Activated naive CD8-positive, alpha-beta T cell treated with anti-CD3 and anti-CD28 coated beads for 36 hours (primary cell): ENCODE measurements at places on chromosomes 7 and 10.

DNA sequence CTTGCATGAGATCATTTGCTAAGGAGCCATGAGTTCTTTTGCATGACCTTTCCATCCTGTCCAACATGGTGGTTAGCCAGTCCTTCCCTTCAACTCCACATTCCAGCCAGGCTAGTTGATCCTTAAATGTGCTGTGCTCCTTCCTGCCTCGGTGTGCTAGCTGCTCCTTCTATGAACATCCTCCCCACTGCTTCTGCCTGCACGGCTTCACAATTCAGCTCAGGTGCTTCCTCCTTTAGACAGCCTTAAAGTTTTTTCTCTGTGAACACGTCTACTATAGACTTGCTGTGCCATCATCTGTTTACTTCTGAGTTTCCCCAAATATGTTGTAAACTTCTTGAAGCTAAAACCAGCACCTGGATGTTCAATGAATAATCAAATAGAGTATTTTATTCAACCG lies 95.5 kb downstream of the OTUD1 start:
- peaks cover 71% of the 10 kb centered on the region for H3K4me1 ChIP-seq
- no peak for DNase-seq
- no peaks in the 10 kb centered on the region for H3K27me3 ChIP-seq
- H3K36me3 ChIP-seq, result peaks cover 45% of the 10 kb centered on the region
- H3K4me3 ChIP-seq, result no peak overlapping the region

- no peaks in the 10 kb centered on the region for H3K36me3 ChIP-seq
- no peak for DNase-seq
- peaks cover 20% of the 10 kb centered on the region for H3K27me3 ChIP-seq
- H3K4me1 ChIP-seq, result peaks cover 2% of the 10 kb centered on the region
- H3K4me3 ChIP-seq, result no peak overlapping the region
These were observed 289.7 kb downstream of the TCF7L2 start for GRCh38 chr10:113239566-113240350.

DNA sequence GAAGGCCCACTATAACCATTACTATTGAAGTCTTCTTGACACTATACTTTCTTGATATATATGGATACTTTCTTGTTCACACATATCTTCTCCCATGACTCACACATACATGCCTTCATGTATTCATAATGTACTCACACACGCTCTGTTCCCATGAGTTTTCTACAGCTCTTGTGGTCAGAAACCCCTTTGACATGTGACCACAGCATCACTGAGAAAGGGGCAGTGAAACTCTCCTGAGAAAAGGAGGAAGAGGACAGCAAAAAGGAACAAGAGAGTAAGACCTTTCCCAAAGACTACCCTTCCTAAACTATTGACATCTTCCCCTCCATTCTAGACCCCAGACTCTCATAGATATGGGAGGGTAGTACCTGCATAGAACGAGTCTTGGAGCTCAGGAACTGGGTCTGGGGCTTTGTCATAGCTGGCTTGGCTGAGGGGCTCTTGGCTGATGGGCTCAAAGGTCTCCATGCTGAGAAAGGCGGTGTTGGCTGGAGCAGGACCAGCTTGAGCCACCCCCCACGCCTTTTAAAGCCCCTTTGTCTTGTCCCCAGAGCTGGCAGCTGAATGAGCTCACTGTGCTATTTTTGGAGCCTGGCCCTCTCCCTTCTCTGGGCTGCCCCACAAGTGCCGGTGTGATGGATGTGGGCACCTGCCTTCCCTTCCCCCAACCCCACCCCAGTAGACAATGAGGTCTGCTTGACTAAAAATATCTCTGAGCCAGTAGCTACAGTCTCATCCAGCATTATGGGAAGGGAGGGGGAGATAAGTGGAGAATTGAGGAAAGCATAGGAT lies 5.1 kb downstream of the SYNPO2L start:
- peaks cover 9% of the 10 kb centered on the region for H3K4me1 ChIP-seq
- no peak overlapping the region for H3K27ac ChIP-seq
- no peak overlapping the region for H3K4me3 ChIP-seq
- H3K36me3 ChIP-seq, result no peaks in the 10 kb centered on the region

GRCh38 chr7:66016131-66016461 lies 34.1 kb upstream of the GUSB start:
- no peak overlapping the region for H3K4me3 ChIP-seq
- no peaks in the 10 kb centered on the region for H3K4me1 ChIP-seq
- no peak for DNase-seq
- H3K27ac ChIP-seq, result no peak overlapping the region
- no peaks in the 10 kb centered on the region for H3K36me3 ChIP-seq
- H3K27me3 ChIP-seq, result no peaks in the 10 kb centered on the region

GRCh38 chr10:119406137-119406536 lies 136.4 kb downstream of the RGS10 start:
- H3K36me3 ChIP-seq, result no peaks in the 10 kb centered on the region
- DNase-seq, result no peak
- no peaks in the 10 kb centered on the region for H3K4me1 ChIP-seq
- no peaks in the 10 kb centered on the region for H3K27me3 ChIP-seq
- H3K4me3 ChIP-seq, result no peak overlapping the region

DNA sequence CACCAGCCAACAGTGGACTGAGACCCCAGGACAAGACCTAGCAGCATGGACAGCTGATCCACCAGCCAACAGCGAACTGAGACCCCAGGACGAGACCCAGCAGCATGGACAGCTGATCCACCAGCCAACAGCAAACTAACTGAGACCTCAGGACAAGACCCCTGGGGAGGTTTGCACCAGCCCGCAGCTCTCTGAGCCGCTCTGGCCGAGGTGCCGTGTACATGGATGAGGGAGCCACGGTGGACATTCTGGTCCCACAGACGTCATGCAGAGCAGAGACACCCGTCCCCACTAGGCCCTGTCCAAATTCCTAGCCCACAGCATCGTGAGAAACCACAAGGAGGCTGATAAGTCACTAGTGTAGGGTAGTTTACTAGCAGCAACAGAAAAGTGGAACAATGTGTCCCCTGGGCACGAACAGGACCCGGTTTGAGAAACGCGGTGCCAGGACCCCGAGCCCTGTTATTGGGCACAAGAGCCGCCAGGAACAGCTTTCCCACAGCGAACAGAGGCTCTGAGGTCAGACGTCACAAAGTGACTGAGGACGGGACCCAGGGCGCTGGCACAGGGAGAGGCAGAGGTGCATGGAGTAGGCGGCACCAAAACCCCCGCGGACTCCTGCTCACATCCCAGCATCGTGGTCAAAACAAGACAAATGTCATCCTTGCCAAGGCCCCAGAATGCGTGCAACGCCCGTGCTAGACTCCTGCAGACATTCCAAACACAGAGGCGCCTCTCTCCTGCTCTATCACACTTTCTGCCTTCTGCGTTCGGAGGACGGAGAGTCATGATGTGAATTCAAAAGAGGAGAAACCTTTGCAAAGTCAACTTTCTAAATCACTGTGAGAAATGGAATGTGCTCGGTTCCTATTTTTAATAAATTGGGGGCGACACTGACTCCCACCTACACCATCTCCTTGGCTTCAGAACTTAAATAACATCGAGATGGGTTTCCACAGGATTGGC lies 8.1 kb downstream of the STK32C start:
- H3K4me3 ChIP-seq, result no peak overlapping the region
- H3K27ac ChIP-seq, result no peak overlapping the region
- no peaks in the 10 kb centered on the region for H3K27me3 ChIP-seq
- H3K36me3 ChIP-seq, result no peaks in the 10 kb centered on the region
- DNase-seq, result no peak

DNA sequence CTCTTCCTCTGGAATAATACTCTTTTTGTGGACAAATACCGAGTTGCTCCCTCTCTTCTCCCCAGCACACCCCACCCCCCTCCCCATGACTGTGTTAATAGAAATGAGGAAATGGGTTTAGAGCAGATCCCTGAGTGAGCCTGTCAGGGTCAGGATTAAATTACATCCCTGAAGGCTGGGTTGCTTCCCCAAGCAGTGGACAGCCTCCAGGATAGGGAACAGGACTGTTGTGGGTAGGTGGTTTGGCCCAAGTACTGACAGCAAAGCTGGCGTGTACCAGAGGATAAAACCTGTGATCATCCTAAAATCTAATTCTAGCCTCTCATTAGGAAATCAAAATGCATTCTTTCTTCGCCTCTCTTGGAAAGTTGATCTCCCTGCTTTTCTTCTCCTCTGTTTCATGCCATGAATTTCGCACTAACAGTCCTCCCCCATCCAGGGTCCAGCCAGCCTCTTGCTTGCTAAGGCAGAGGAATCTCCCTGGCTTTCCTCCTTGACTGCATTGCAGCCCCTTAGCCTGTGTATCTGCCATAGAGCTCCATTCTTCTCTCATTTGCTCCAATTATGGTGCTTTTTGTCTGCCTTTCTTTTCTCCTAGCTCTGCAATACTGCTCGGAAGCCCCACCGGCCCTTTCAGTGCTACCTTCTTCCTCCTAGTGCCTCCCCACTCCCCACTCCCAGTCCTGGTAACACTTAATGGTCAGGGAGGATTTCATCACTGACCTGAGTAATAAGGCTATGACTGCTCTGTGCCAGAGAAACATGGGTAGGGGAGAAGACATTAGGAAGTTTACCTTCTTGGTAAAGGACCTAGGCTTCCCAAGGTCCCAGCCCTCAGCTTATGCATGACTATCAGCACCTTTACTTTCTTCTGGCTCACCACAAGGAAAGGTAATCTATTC lies 8.4 kb downstream of the LRRC4 start:
- DNase-seq, result no peak
- H3K4me3 ChIP-seq, result no peak overlapping the region
- no peaks in the 10 kb centered on the region for H3K27me3 ChIP-seq
- peaks cover 16% of the 10 kb centered on the region for H3K36me3 ChIP-seq
- H3K27ac ChIP-seq, result no peak overlapping the region

GRCh38 chr7:117090791-117091190 lies 137.5 kb downstream of the ST7 start:
- no peaks in the 10 kb centered on the region for H3K36me3 ChIP-seq
- H3K27ac ChIP-seq, result no peak overlapping the region
- no peak overlapping the region for H3K4me3 ChIP-seq
- no peak for DNase-seq
- H3K4me1 ChIP-seq, result peaks cover 24% of the 10 kb centered on the region
- H3K27me3 ChIP-seq, result no peaks in the 10 kb centered on the region

GRCh38 chr10:67788028-67788886 lies 49.7 kb downstream of the DNAJC12 start:
- peak; percentile 82 for DNase-seq
- no peaks in the 10 kb centered on the region for H3K27me3 ChIP-seq
- peaks cover 9% of the 10 kb centered on the region for H3K36me3 ChIP-seq
- peak overlapping the region; percentile 50 for H3K4me3 ChIP-seq
- peaks cover 59% of the 10 kb centered on the region for H3K4me1 ChIP-seq

DNA sequence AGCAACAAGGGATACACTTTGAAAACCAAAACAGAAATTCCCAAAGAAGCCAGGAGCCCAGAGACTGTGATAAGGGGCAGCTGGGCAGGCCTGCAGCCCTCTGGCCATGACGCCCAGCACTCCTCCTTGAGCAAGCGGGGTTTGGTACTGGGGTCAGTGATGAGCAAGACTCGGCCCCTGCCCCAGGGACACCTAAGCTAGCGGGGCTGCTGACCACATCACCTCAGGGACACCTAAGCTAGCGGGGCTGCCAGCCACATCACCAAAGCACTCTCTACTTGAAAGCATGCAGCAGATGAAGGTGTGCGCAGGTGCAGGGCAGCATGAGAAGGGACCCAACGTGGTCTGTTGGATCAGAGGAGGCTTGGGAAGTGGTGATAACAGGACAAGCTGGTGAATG lies 108.0 kb upstream of the PPP2R2D start:
- no peak overlapping the region for H3K4me3 ChIP-seq
- H3K4me1 ChIP-seq, result no peaks in the 10 kb centered on the region
- peaks cover 16% of the 10 kb centered on the region for H3K27me3 ChIP-seq

DNA sequence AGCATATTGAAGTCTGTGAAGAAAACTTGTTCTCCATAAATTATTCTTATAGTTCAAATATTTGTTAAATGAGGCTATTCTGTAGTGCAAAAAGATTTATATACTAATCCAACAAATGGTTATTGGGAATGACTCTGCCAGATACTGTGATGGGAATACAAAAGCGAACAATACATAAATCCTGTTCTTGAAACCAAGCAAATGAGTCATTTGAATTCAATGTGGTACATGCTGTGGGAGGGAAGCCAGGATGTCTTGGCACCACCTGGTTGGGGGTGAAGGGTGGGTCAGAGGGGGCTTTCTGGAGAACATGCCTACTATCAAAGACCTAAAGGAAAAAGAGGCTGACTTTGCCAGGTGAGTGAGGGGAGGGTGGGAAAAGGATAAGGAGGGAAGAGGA lies 594.2 kb downstream of the CALN1 start:
- H3K36me3 ChIP-seq, result no peaks in the 10 kb centered on the region
- no peak overlapping the region for H3K27ac ChIP-seq
- H3K27me3 ChIP-seq, result no peaks in the 10 kb centered on the region
- no peaks in the 10 kb centered on the region for H3K4me1 ChIP-seq

DNA sequence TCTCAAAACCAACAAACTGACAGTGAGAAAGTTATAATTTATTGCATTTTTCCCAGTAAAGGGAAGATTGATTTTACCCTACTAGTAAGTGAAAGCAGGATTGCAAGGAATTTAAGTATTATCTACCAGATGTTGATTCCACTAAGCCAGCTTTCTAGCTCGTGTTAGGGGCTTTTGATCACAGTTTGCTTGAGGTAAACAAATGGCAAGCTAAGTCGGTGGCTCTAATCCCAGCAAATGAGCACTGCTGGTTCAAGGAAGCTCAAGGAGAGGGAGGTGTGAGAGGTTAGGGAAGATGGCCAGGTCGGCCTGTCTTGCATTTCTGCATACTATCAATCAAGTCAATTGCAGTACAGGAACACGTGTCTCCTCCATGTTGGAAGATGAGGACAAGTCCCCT lies 448.7 kb upstream of the POM121L12 start:
- H3K27me3 ChIP-seq, result no peaks in the 10 kb centered on the region
- no peak for DNase-seq
- H3K36me3 ChIP-seq, result no peaks in the 10 kb centered on the region
- no peak overlapping the region for H3K4me3 ChIP-seq

DNA sequence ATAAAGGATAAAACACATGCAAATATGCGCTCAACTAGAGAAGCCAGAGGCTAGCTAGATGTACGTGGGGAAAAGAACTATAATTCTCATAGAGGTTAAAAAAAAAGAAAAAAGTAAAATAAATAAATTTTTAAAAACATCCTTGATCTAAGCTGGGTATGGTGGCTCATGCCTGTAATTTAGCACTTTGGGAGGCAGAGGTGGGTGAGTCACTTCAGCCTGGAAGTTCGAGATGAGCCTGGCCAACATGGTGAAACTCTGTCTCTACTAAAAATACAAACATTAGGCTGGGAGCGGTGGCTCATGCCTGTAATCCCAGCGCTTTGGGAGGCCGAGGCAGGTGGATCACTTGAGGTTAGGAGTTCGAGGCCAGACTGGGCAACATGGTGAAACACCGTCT lies 18.6 kb upstream of the HSPA12A start:
- peaks cover 56% of the 10 kb centered on the region for H3K27me3 ChIP-seq
- no peaks in the 10 kb centered on the region for H3K4me1 ChIP-seq
- no peak overlapping the region for H3K27ac ChIP-seq
- DNase-seq, result no peak
- no peak overlapping the region for H3K4me3 ChIP-seq
